ENCODE measurements at places on chromosomes 3 and 15.
A peak's percentile ranks its signal among the peaks of the same experiment; 100 is the strongest.

- no peak overlapping the region for H3K27ac ChIP-seq
- no peaks in the 10 kb centered on the region for H3K4me1 ChIP-seq
- no peak overlapping the region for H3K4me3 ChIP-seq
- no peak for DNase-seq
Measured at GRCh38 chr3:98008855-98009254, 26.3 kb downstream of the GABRR3 start.

- H3K36me3 ChIP-seq = no peaks in the 10 kb centered on the region
- peaks cover 4% of the 10 kb centered on the region for H3K4me1 ChIP-seq
- H3K27me3 ChIP-seq = no peaks in the 10 kb centered on the region
- peak; percentile 8 for DNase-seq
- H3K27ac ChIP-seq = no peak overlapping the region
Measured at GRCh38 chr3:33202711-33203457, 15.7 kb downstream of the SUSD5 start.

GRCh38 chr3:151460774-151461450, at the start of gene IGSF10:
TSS of gene IGSF10 (minus strand) at chr3:151461061. CDS start at chr3:151458709, 2,352 bp downstream.
- peak; percentile 61 for DNase-seq
- peak within 1 kb of the TSS; percentile 58 for H3K4me3 ChIP-seq
- H3K27me3 ChIP-seq = peaks cover 26% of the 10 kb centered on the region
- H3K4me1 ChIP-seq = no peaks in the 10 kb centered on the region
- no peak within 1 kb of the TSS for H3K27ac ChIP-seq
- H3K36me3 ChIP-seq = no peaks in the 10 kb centered on the region

- H3K27me3 ChIP-seq = no peaks in the 10 kb centered on the region
- no peaks in the 10 kb centered on the region for H3K36me3 ChIP-seq
- no peak overlapping the region for H3K4me3 ChIP-seq
- DNase-seq = no peak
Measured at GRCh38 chr15:38577424-38577987, 12.9 kb upstream of the RASGRP1 start.

GRCh38 chr15:35741881-35742280, 195.9 kb upstream of the DPH6 start:
- no peak overlapping the region for H3K27ac ChIP-seq
- no peak for DNase-seq
- H3K36me3 ChIP-seq = no peaks in the 10 kb centered on the region
- H3K4me3 ChIP-seq = no peak overlapping the region

DNA sequence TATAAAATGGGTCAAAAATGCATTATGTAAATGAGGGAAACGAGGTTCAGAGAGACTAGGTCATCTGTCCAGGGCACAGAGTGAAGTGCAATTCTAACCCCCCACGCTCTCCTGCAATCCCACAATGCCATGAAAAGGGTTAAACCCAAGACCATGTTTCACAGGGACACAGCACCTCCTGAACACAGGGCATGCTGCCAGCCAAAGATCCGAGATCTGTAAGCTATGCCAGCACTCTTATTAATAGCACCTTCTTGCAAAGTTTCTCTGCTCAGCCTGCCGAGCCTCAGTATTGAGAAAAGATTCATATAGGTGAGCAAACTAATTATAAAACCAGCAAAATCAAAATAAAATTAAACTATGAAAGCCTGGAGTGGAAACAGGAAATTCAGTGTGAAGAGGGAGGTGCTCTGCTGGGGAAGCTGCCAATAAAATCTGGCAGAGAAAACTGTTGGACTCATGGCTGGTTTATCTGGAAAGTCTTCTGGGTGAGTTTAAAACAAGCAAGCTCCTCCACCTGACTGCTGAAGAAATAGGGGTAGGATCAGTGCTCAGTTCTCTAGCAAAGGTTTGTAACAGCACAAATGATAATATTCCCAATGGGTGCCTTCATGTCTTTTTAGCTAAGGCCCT, 50.3 kb downstream of the LRIG1 start:
- H3K27ac ChIP-seq = no peak overlapping the region
- no peak for DNase-seq
- no peak overlapping the region for H3K4me3 ChIP-seq
- H3K27me3 ChIP-seq = no peaks in the 10 kb centered on the region
- H3K36me3 ChIP-seq = peaks cover 34% of the 10 kb centered on the region
